EL (cell line): ENCODE measurements at places on chromosomes 2 and 18.

DNA sequence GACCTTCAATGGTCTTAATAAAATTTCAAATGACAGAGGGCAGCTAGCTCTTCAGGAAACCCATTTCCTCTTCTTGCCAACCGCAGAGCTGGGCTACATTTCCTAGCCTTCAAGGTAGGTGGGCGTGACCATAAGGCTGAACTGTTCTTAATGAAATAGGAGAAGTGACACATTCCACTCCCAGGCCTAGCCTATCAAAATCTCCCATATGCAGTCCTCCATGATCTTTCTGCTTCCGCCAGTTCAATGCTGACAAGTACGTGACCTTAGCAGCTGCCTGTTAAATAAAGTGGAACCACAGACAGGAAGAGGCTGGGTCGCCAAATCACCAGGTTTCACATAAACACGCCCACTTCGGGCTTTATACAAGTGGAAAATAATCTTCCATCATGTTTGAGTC, 13.2 kb downstream of the SERPINE2 start:
- no peak for DNase-seq

- DNase-seq: no peak
Measured at GRCh38 chr2:121599963-121600651, 49.2 kb downstream of the CLASP1 start.

DNA sequence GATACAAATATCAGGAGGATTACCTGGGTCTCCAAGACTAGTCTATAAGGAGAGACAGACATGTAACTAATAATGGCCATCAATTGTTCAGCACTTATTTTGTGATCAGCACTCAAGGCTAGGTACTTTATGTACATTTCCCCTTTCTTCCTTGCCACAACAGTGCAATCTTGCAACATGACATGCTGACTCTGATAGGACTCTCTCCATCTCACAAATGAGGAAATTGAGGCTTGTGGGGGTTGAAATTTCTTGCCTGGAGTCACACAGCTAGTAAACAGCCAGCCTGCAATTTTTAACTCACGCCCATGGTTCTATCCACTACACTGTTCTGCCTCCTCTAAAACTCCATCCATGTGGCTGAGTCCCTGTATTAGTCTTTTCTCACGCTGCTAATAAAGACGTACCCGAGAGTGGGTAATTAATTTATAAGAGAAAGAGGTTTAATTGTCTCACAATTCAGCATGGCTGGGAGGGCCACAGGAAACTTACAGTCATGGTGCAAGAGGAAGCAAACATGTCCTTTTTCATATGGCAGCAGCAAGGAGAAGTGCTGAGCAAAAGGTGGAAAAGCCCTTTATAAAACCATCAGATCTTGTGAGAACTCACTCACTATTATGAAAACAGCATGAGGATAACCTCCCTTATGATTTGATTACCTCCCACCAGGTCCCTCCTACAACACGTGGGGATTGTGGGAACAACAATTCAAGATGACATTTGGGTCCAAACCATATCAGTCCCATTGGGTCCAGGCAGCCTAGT, 302.4 kb downstream of the PLCL1 start:
- no peak for DNase-seq

GRCh38 chr18:59605633-59606192, 91.5 kb downstream of the CCBE1 start:
- no peak for DNase-seq

GRCh38 chr2:227095346-227095745, 68.7 kb downstream of the COL4A4 start:
- DNase-seq: no peak
